ENCODE measurements at places on chromosomes 7 and 10.

GRCh38 chr10:24617771-24618396 is 105.8 kb downstream of the ARHGAP21 start:
- DNase-seq, result peak; percentile 48

DNA sequence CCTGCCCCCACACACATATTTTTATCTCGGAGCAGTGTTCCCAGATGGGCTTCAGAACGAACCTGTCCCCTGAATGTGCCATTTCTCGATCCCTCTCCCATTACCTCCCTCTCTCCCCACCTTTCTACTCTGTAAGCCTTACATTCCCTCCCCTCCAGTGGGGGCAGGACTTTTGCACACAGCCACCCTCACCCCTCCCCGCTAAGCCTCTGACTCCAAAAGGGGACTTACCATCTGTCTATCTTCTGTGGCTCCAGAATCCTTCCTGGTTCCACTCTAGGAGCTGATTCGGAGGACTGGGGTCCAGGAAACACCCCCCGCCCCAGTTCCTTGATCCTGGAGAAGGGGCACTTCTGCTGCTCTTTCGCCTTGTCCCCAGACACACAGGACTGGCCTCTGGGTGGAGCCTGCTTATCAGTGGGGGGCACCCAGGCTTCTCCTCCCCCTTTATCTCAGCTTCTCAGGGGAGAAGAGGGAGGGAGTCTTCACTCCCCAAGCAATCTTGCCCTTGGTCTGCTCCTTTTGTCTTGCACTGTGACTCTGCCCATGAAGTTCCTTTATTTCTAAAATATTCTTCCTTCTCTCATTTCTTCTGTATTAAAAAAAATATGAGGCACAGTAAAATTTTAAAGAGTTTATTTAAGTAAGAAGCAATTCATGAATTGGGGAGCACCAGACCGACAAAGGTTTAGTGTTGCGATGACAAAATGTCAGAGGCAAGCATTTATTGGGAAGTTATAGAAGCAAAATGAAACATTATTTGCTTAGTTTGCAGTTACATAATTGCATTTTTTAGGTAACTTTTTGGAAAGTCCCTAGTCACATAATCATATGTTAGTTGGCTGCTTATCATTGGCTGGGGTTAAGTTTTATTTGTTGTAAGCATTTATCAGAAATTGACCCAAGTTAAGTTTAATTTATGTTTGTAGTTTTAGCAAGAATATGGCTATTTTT is at the start of gene KEL:
Gene KEL (minus strand): TSS at position 391 of the 954 bp plus-strand sequence. CDS start 157 bp downstream, at position 234.
- DNase-seq, result no peak

- no peak for DNase-seq
Measured at GRCh38 chr7:601036-601594, 81.5 kb upstream of the PDGFA start.

- DNase-seq, result no peak
Measured at GRCh38 chr10:88525371-88526069, 57.6 kb downstream of the RNLS start.

- DNase-seq, result no peak
Measured at GRCh38 chr10:71263376-71263775, 51.0 kb downstream of the UNC5B start.

GRCh38 chr10:10826125-10826524 is 191.5 kb upstream of the CELF2 start:
- no peak for DNase-seq

- no peak for DNase-seq
Measured at GRCh38 chr7:84182301-84182700, 12.3 kb downstream of the SEMA3A start.

DNA sequence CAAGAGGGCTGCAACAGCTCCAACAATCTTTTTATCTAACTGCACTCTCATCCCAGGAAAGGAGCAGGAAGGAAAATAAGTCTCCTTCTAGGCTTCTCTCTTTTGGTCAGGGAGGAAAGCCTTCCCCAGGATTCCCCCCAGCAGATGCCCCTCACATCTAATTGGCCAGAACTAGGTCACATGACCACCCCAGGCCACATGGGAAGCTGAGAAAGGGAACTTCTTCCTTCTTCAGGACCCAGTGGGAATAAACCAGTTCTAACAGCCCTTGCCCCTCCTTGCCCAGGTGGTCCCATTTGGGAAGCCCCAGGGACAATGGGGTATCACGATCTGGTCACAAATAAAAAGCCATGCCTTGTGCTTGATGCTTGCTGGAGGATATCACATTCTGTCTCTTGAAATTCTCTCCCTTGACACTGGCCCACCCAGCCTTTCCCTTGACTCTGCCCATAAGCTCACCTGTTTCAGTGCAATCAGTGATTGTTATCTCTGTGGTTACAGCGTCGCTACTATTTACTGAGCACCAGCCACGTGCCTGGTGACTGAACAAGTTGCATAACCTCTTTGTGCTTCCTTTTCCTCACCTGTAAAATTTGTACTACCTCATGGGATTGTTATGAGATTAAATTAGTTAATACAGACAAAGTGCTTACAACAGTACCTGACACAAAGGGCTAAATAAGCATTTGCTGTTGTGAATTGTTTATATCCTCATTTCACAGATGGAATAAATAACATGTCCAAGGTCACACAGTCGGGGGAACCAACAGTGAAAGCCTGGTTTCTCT is 9.0 kb upstream of the TACR2 start:
- DNase-seq, result no peak

DNA sequence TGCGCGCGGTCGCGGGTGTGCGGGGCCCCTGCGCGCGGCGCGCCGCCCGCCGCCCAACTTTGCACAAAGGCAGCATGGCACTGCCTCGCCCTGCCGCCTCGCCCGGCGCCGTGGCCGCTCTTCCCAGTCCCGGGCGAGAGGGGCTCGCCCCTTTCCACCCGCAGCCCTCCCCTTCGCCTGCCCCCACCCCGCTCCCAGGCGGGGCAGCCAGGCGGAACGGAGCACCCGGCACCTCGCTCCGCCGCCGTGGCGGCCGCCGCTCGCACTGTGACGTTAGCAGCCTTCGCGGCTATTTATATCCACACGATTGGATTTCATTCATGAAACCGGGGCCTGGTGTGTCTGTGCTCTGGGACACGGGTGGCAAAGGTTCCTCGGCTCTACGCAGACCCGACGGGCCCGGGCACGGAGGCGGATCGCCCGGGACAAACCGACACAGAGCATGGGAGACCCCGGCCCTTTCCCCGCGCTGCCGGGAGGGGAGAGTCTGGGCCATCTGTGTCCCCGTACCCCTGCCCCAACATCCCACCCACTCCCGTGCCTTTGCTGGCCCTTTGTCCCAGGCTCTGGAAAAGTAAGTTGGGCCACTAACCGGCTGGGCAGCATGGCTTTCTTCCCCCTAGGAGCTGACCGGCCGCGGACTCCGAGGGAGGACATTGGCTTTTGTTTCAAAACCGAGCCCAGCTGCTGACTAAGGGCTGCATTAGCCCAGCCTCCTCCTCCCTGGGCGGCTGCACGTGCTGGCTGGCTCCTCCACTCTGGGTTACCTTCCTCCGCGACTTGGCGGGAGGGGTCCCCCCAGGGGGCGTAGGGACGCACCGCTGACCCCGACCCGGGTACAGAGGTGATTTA is at the start of gene RHOBTB1:
Gene RHOBTB1 (minus strand): TSS at position 128 of the 852 bp plus-strand sequence. CDS start 32,643 bp downstream, outside the sequence.
- DNase-seq, result peak; percentile 29

DNA sequence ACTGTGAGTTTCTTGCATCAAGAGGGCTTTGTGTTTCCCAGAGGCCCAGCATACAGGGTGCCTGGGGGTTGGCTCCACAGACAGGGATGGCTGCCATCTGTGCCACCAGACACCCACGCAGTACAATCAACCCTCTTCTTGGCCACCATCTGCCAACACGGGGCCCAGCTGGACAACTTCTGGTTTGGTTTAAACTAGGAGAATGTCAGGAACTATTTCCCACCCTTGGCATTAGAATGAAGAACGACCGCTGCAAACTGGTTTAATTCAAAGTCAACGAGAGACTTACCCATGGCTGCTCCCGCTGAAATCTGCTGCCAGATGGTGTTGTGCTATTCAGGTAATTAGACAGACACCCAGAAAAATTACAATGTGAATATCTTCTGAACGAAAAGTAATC is 27.8 kb downstream of the NMT2 start:
- DNase-seq, result no peak

DNA sequence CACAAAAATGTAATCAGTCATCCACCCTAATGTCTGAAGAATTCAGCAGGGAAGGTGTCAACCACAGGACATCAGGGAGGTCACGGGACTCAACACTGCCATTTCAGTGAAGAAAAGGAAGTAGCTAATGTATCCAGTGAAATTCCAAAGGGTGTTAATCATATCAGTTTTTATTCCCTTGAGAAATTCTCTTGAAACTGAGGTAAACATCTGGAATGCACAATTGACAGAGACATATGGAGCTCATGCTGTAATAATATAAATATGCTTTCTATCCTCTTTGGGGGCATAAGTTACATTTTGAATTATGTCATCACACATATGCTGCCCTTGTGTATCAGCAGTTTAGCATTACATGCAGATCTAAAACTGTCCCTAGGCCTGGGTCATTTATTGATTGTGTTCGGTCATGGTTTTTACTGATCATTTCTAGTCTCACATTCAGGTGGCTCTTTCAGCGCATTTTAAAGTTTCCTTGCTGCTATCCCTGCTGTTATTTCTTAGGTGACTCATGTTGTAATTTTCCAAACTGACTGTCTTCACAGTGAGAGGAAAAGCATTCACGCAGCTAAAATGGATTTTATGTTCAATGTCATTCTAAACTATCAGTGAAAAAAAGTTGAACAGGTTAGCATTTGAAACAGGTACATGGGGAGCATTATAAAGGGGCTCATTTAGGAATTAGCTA is 273.9 kb downstream of the TSPAN12 start:
- no peak for DNase-seq

GRCh38 chr10:10490581-10490980 is 527.1 kb upstream of the CELF2 start:
- no peak for DNase-seq

GRCh38 chr10:11255796-11256444 is 238.2 kb downstream of the CELF2 start:
- no peak for DNase-seq

DNA sequence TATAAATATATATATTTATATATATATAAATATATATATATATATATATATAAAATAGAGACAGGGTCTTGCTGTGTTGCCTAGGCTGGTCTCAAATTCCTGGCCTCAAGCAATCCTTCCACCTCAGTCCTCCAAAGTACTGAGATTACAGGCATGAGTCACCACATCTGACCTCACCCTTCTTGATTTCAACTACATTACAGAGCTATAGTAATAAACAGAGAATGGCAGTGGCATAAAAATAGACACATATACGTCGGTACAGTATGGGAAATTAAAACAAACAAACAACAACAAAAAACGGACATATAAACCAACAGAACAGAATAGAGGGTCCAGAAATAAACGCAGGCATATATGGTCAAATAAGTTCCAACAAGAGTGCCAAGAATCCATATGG is 77.6 kb upstream of the PPP1R3A start:
- no peak for DNase-seq

- no peak for DNase-seq
Measured at GRCh38 chr10:122876467-122876855, 2.9 kb downstream of the FAM24B start.

GRCh38 chr10:128124813-128125403 is 1.3 kb downstream of the MKI67 start:
- peak; percentile 11 for DNase-seq

DNA sequence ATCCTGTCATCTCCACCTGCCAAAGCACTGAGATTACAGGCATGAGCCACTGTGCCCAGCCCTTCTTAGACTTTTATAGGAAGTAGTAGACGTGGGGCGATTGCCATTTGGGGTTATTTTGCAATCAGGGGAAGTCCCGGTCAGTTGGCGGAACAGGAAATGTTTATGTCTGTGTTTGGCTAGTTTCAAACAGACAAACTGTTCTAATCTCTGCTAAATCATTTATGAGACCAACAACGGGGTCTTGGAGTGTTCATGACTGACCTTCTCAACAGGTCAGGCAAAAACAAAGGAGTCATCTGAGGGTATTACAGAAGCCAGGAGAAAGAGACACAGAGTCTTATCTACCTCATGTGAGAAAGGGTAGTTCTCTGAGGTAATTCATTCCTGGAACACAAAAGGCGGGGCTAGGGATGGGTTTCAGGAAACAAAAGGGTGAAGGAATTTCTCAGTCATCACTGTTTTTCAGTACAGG is 6.6 kb upstream of the TPK1 start:
- peak; percentile 78 for DNase-seq

GRCh38 chr7:152011860-152012259 is 13.6 kb upstream of the GALNT11 start:
- no peak for DNase-seq

DNA sequence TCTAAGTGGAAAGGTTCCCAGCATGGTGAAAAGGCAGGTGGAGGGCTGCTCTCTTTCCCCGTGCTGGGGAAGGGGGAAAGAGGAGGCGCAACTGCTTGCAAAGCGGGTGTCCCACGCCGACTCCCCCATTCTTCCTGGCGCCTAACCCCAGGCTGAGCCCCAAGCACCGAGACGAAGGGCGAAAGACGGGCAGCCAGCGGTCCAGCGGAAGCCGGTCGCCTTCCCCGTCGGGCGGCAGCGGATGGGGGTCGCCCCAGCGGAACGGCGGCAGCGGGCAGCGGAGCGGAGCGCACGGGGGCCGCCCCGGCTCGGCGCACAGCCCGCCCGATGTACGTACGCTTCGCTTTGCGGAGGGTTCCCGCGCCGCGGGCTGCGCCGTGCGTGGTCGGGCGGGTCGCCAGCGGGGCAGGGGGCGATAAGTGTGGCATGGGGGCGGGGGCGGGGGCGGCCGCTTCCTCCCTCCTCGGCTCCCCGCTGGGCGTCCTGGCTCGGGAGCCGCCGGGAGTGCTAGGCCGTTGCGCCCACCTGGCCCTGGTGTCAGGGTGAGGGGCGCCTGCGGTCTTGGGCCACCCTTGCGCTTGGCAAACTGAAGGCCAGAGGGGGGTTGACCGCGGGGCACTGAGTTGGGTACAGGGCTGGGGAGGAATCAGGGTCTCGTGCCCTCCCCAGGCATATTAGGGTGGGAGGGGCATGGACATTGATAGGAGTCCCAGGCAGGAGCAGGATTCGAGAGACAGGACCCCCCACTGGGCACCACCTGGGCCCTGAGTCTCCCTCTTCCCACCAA is 35.2 kb upstream of the HSPB1 start:
- DNase-seq, result no peak

- peak; percentile 23 for DNase-seq
Measured at GRCh38 chr10:124917428-124918190, 24.3 kb upstream of the ZRANB1 start.

- no peak for DNase-seq
Measured at GRCh38 chr10:20254078-20254477, 437.8 kb downstream of the PLXDC2 start.

DNA sequence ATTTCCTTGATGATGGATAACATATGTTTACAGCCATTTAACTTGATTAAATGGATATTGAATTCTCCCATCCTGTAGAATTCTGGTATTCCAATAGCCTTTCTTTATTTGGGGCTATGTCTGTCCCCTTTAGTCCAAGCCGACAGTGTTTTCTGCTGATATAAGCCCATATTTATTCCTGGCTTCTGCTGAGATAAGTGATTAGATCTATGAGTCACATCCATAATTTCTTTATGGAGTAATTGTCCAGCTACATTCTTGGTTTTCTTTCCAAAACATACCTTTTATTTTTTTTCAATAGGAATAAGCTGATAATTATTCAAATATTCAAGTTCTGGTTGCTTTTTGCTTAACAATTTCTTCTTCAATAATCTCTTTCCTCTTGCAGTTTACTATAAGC is 106.7 kb downstream of the NRG3 start:
- no peak for DNase-seq

- no peak for DNase-seq
Measured at GRCh38 chr7:5357951-5358350, 65.7 kb downstream of the TNRC18 start.

- DNase-seq, result peak; percentile 30
Measured at GRCh38 chr7:80699045-80699638, 60.7 kb downstream of the CD36 start.

GRCh38 chr7:67738958-67739357 is 742.3 kb downstream of the TYW1 start:
- DNase-seq, result no peak

- no peak for DNase-seq
Measured at GRCh38 chr7:122262246-122262645, 42.3 kb downstream of the FEZF1 start.

All from activated CD4-positive, alpha-beta T cell treated with anti-CD3 and anti-CD28 coated beads, Interleukin-10, Interleukin-2, amounts not matched to agents 100 ng/mL and 50 ng/mL, durations not matched to agents 16 hours and 8 hours (primary cell).